ENCODE measurements at places on chromosomes 11 and 22.
A peak's percentile ranks its signal among the peaks of the same experiment; 100 is the strongest.

DNA sequence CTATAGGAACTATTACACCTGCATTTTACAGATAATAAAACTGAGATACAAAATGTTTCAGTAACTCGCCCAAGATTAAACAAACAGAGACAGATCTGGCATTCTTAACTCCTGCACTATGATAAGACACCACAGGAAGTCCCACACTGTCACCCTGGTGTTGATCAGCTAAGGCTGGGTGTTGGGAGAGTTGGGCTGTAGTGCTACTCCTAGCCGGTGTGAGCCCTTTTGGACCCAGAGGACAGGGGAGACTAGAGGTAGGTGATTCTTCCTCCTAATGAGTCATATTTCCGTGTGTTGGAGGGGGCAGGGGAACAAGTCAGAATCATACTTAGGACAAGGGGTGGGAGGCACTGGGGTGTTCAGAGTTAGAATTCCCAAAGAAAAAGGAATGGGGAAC is 353.2 kb upstream of the TENM4 start:
- DNase-seq: no peak

GRCh38 chr11:1303973-1304372 is 5.5 kb downstream of the TOLLIP start:
- DNase-seq: peak; percentile 58

- DNase-seq: no peak
Measured at GRCh38 chr11:83706566-83706965, 420.4 kb upstream of the CCDC90B start.

- DNase-seq: peak; percentile 77
Measured at GRCh38 chr11:120710354-120711131, 199.0 kb downstream of the GRIK4 start.

- no peak for DNase-seq
Measured at GRCh38 chr11:93988455-93988854, 32.7 kb upstream of the HEPHL1 start.

DNA sequence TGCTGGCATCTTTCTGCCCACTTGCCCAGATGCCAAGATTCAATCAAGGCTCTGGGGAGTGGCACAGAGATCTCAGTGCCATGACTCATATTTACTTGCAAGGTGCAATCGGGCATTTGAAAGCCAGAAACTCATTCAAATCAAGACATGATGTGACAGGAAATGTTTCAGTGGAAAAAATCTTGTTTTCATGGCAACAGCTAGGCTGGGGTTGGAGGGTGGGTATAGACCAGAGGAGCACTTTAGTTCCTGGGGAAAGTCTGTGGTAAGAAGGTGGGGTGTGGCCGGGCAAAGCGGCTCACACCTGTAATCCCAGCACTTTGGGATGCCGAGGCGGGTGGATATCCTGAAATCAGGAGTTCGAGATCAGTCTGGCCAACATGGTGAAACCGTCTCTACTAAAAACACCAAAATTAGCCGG is 1.2 kb downstream of the MAJIN start:
- DNase-seq: no peak

GRCh38 chr11:93997741-93998140 is 23.4 kb upstream of the HEPHL1 start:
- no peak for DNase-seq

DNA sequence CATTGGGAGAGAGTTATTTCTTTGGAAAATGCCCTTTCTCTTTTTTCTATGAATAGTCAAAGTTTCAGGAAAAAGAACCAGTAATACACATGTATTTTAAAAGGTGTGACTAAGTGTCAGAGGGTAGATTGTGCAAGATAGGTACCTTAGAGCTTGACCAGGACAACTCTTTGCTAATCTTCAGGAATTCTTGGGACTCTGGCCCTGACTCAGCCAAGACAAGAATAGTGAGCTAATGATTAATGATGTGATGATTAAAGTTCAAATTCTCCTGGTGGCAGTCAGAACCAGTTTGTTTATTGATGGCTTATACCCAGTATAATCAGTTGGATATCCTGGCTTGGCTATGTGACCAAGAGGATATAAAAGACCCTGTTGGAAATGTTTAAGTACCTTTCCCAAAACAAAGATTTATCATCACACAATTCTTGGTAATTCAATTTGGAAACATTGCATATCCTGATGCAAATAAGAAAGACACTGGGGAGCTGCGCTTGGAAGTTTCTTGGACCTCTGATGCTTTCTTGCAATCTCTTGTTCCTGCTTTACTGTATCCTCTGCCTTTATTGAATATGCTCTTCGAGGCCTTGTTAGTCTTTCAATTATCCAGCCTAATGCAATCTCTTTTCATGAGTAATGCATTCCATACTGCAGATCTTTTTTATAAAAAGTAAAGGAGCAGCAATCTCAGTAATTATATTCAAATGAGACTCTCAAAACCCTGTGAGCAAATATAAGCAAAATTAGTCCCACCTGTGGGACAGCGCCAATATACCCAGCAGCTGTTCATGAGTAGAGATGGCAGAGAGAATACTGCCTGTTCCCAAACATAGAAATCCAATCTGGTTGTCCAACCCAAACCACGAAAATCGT is 48.0 kb upstream of the CEP126 start:
- no peak for DNase-seq

DNA sequence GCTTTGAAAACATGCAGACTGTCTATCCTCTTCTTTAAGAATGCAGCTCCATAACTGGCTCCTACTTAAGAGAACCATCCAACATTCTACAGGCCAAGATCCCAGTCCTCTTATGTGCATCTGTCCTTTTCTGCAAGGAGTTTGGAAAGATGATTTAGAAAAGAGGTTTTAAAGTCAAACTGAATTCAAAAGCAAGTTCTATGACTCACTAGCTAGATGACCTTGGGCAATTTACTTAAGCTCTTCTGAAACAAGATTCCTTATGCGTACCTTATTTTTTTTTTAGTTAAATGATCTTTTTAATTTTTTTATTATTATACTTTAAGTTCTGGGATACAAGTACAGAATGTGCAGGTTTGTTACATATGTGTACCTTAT is 29.2 kb downstream of the GUCY1A2 start:
- DNase-seq: no peak

GRCh38 chr11:125390946-125391345 is 105.1 kb downstream of the FEZ1 start:
- no peak for DNase-seq

GRCh38 chr11:68955607-68955958 is 25.2 kb downstream of the MRGPRD start:
- DNase-seq: no peak

DNA sequence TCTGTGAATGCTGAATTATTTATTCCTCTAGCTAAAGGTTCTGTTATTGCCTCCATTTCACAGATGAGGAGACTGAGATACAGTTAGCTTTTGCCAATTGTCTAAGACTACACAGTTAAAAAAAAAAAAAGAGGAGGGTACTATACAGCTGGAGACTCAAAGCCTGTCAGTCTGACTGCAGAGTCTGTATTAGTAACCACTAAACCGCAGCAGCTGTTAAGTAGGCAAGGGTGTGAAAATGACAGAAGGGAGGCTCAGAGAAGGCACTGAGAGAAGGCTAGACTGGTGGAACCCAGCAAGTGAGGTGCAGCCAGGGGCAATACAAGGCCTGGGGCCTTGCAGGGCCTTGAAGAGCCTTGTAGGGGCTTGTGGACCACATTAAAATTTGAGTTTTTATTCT is 181.2 kb downstream of the CSNK2A3 start:
- no peak for DNase-seq

DNA sequence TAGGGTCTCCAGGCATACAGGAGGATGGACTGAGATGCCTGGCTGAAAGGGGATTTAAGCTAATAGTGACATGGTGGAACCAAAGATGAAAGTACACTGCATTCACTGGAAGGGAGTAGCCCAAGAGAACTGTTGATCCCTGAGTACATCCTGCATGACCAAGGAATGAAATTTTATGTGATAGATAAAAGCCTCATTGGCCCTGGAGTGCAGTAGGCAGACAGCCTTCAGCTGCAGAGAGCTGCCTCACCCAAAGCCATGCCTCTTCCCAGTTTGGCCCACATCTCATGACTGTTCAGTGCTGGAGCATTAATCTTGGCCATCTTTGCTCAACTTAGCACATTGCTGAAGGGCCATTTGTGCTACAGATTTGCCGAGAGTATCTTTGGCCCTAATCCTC is 8.0 kb downstream of the KDM4E start:
- no peak for DNase-seq

DNA sequence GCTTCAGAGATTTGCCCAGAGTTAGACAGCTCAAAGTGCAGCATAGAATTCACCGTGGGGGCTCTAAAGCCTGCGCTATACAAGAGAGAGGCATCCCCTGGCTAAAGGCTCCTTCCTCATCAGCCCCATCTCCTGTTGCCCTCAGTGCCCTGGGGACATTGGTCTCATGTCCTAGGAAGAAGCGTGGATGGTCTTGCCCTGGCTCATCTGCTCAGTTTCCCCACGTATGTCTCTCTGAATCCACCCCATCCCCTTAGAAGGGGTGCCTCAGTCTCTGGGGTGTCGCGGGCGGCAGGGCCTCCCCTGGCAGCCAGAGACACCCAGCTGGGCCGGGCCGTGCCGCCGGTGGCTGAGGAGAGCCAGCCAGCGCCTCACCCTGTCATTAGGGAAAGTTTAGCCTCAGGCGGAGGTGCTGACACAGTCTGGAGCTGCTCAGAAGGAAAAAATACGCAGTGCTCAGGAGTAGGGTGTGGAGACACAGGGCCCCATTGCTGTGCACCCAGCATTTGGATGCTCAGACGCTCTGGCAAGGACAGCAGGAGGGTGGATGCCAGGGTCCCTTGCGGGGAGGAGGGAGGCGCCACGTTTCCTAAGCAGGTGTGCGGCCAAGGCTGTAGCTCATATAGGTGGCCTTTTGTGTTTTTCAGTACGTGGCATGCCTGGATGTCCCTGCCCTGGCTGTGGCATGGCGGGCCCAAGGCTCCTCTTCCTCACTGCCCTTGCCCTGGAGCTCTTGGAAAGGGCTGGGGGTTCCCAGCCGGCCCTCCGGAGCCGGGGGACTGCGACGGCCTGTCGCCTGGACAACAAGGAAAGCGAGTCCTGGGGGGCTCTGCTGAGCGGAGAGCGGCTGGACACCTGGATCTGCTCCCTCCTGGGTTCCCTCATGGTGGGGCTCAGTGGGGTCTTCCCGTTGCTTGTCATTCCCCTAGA is 1.3 kb downstream of the SLC39A13 start:
- no peak for DNase-seq

GRCh38 chr11:11291041-11292015 is 61.7 kb downstream of the CSNK2A3 start:
- no peak for DNase-seq
